ENCODE measurements at places on chromosomes 5 and 9. TPM values are rescaled to one million over a fixed set of nuclear protein-coding genes. Genes with fewer than 3 reads are reported as not detected.

DNA sequence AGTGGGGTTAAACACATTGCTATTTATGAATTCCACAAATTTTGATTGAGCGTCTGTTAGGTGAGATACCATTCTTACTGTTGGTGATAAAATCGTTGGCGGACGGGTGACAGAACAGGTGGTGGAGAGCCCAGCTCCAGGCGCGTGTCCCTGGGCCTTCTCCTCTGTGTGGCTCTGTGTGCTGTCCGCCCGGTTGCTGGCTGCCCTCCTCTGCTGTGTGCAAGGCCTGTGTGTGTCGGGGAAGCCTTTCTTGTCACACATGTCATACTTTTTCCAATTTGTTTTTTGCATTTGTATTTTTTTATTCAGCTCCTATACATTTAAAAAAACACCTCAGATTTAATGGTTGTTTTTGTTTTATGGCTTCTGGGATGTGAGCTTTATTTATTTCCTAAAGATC, 33.9 kb downstream of the TENT4A start:
- H3K4me1 ChIP-seq = no peaks in the 10 kb centered on the region
- peaks cover 88% of the 10 kb centered on the region for H3K36me3 ChIP-seq
- H3K27me3 ChIP-seq = no peaks in the 10 kb centered on the region

DNA sequence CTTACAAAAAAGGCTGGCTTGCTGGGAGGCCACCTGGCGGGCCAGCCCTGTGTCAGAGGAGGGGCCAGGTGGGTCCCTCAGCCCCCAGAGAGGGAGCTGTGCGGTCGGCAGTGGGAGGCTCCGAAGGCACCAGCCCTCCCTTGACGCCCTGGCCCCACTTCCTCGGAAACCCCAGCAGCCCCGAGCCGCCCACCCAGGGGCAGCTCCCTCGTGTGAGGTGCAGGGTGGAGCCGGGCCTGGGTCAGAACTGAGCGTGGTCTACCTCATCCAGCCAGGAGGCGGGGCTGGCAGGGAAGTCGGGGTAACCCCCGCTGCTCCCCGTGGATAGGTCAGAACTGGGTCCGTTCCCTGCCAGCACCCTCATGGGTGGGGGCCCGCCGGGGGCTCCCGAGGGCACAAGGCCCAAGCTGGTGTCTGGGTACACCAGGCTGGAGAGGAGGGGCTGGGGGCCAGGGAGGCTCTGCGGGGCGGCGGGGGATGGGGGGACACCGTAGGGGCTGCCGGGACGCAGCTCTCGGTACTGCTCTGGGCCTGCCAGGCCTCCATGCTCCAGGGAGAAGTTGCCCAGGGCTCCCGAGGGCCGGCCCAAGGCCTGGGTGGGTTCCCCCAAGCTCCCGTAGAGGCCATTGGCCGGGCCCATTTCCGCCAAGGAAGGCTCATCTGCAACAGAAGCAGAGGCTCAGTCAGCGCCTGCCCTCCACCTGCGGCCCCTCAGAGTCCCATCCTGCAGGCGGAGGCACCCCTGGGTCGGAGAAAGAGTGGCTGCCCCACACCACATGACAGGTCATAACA, 7.6 kb downstream of the LHX3 start:
- H3K4me1 ChIP-seq = no peaks in the 10 kb centered on the region
- no peaks in the 10 kb centered on the region for H3K36me3 ChIP-seq
- no peak for DNase-seq
- H3K27ac ChIP-seq = no peak overlapping the region
- H3K4me3 ChIP-seq = no peak overlapping the region

GRCh38 chr9:135239769-135240141, 152.3 kb downstream of the OLFM1 start:
- H3K4me1 ChIP-seq = no peaks in the 10 kb centered on the region
- no peak for DNase-seq
- H3K4me3 ChIP-seq = no peak overlapping the region
- H3K27ac ChIP-seq = no peak overlapping the region
- H3K27me3 ChIP-seq = peaks cover 8% of the 10 kb centered on the region

DNA sequence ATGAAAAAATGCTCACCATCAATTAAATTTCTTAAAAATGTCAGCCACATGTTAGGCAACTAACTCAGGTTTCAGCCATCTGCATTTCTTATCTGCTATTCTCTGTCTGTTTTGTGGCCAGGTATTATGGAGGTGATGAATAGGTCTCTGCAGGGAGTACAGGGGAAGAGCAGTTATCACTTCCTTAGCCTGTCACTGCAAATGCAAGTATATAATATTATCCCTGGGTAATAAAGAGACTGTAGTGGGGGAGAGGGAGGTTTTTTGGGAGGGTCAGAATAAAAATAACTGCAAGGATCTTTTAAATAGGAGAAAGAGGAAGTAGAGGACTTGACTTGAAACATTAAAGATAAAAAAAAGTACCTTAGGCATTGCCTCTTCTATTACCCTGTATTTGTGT, 49.6 kb upstream of the PTGER4 start:
- H3K27me3 ChIP-seq = no peaks in the 10 kb centered on the region
- H3K36me3 ChIP-seq = no peaks in the 10 kb centered on the region
- no peak overlapping the region for H3K27ac ChIP-seq
- H3K4me1 ChIP-seq = no peaks in the 10 kb centered on the region

DNA sequence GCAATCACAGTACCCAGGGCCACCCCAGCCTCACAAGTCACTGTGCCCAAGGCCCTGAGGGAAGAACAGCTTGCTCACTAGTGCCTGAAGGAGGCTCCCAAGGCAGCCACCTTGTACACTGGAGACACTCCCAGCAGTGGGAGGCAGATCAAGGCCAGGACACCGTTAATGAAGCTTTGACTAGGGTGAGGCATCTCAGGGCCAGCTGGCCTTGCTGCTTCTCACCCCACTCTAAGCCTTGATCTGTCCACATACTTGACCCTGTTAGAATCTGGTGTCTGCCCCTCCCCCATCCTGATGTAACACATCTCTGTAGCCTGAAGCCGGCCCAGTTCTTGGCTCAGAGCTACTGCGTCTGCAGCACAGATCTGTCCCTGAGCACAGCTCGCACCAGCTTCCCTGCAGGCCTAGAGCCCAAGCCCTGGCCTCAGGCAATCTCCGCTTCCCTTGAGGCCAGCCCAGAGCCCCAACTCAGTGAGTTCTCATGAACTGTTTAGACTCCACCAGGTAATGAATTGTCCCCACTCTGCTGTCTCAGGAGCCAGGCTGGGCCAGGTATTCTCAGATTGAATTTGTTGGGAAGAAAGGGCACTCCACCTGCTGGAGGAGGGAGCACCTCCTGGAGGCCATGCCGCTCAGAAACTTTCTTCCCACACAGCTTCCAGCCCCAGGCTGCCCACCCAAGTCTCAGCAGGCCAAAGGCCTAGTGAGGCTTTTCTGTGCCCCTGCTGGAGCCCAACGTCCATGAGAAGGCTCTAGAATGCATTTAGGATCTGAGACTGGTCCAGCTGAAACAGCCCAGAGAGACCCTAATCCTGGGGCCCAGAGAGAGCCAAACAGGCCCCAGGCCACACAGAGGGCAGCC, 13.4 kb upstream of the JADE2 start:
- peak; percentile 77 for DNase-seq
- H3K27me3 ChIP-seq = no peaks in the 10 kb centered on the region
- H3K36me3 ChIP-seq = no peaks in the 10 kb centered on the region
- peaks cover 16% of the 10 kb centered on the region for H3K4me1 ChIP-seq
- peak overlapping the region; percentile 74 for H3K27ac ChIP-seq

DNA sequence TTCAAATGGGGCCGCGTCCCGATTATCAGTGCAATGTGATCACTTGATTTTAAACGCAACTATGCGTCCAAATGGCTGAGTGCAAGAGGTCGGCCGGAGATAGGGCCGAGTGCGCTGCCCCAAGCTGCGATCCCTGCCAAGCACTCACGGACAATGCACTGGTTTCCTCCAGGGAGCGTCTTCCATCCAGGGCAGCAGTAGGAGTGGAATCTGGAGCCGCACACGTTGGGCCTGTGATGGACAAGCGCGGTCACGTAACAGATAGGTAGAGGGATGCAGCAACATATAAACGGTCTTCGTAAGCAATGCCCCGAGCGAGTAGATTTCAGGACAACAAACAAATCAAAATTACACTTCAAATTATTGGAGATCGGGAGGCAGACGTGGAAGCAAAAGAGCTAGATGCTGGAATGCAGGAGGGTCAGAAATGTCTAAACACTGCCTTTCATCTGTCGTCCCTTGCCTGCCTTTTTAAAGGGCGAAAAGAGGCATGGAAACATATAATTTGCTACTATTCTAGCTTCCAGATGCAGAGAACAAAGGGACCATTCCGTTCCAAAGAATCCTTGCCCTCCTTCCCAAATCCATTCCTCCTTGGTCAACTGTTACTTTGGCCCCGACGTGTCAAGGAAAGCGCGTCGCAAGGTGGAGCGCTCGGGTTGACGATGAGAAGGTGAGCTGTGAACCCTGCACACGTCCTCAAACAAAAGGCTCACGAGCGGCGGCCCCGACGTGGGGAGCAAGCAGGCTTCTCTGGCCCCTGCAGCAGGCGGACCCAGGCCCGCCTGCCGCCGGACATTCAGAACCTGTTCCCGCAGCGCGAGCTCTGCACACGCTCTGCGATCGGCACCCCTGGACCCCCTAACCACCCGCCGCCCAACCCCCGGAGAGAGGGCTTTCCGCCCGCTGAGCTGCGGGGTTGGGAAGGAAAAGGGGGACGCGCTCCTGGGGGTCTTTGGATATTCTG, 1.5 kb downstream of the FBN2 start:
- H3K27me3 ChIP-seq = peaks cover 44% of the 10 kb centered on the region
- H3K4me3 ChIP-seq = peak overlapping the region; percentile 43
- H3K4me1 ChIP-seq = peaks cover 19% of the 10 kb centered on the region
- H3K36me3 ChIP-seq = no peaks in the 10 kb centered on the region

DNA sequence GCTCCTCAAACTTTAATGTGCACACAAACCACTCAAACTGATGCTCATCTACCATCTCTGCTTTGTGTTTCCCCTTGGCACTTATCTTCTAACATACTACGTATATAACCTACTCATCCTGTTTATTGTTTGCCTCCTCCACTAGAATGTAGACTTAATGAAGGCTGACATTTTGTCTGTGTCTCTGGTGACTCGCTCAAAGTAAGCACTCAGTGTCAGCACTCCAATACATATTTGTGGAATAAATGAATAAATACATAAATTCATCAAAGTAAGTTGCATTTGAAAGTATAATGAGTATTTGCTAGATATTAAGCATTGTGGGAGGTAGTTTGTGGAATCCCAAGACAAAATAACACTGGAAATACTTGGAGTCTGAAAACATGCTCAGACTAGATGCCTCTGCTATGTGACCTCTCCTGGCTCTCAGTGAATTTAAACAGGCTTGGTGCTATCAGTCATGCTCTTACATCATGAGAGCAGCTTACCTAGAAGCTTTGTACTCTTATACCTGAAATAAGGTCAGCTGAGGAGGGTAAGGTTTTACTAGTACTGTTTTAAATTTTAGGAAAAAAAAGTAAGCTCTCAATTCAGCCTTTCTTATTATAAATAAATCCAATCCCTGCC, 37.0 kb upstream of the RANBP6 start:
- H3K27ac ChIP-seq = no peak overlapping the region
- H3K36me3 ChIP-seq = no peaks in the 10 kb centered on the region
- H3K27me3 ChIP-seq = no peaks in the 10 kb centered on the region
- no peaks in the 10 kb centered on the region for H3K4me1 ChIP-seq

GRCh38 chr5:107099506-107099905, 571.2 kb downstream of the EFNA5 start:
- H3K27ac ChIP-seq = no peak overlapping the region
- H3K36me3 ChIP-seq = no peaks in the 10 kb centered on the region
- H3K27me3 ChIP-seq = no peaks in the 10 kb centered on the region
- H3K4me1 ChIP-seq = no peaks in the 10 kb centered on the region

GRCh38 chr5:175698401-175699115, 40.7 kb downstream of the HRH2 start:
- no peaks in the 10 kb centered on the region for H3K36me3 ChIP-seq
- H3K27ac ChIP-seq = no peak overlapping the region
- H3K4me1 ChIP-seq = no peaks in the 10 kb centered on the region
- H3K27me3 ChIP-seq = no peaks in the 10 kb centered on the region
- DNase-seq = peak; percentile 29
- no peak overlapping the region for H3K4me3 ChIP-seq

- no peaks in the 10 kb centered on the region for H3K27me3 ChIP-seq
- DNase-seq = peak; percentile 43
- no peaks in the 10 kb centered on the region for H3K4me1 ChIP-seq
- no peak overlapping the region for H3K27ac ChIP-seq
- H3K4me3 ChIP-seq = no peak overlapping the region
- no peaks in the 10 kb centered on the region for H3K36me3 ChIP-seq
Observed at GRCh38 chr5:178349625-178350353, 117.2 kb upstream of the PHYKPL start.

DNA sequence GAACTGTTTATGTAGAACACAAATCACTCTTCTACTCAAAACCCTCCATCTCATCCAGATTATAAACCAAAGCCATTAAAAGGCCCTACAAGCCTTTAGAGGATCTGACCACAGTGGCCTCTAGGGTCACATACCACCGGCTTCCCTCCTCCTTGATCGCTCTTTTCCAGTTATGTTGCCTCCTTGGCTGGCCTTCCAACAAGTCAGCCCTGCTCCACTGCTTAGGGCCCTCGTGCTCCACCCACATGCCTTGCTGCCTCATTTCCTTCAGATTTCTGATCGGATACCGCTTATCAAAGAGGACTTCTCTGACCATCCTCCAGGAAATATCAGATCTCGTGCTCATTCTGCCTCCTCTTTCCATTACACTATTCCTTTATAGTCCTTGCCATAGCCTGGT, 139.4 kb upstream of the RAI14 start:
- no peak for DNase-seq
- H3K36me3 ChIP-seq = no peaks in the 10 kb centered on the region
- H3K27me3 ChIP-seq = no peaks in the 10 kb centered on the region

- no peak overlapping the region for H3K27ac ChIP-seq
- DNase-seq = no peak
Observed at GRCh38 chr5:28862137-28862859, 1823.9 kb upstream of the CDH9 start.

DNA sequence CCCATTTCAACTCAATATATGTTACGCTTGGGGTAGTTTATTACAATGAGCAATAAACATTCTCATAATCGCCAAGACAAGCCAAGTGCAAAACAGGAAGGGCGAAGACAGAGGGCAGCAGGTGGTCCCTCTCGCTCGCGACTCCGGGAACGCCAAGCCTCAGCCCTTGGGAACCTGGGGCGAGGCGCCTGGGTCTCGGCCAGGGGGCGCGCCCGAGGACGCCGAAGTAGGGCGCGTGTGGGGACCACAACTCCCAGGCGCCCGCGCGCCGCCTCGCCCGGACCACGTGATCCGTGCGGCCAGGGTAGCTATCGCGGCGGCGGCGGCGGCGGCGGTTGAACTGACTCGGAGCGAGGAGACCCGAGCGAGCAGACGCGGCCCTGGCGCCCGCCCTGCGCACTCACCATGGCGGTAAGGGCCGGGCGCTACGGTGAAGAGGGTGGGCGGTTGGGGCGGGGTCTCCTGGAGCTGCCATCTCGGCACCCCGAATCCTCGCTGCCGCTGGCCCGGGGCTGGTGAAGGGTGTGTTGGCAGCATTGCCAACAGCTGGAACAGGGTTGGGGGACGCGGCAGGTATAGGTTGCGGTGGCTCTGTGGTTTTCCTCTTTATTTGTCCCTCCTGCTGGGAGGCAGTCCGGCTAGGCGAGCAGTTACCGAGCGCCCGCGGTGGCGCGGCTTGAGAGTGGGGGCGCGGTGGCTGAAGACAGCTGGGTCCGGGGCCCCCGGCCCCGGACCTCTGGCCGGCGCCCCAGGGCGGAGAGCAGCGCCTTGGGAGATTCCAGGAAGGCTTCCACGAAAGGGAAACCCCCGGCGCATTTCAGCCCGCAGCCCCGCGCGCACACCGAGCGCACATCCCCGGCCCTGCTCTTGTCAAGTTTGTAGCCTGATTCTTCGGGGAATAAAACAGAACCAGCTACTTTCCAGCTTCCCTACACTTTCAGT, at the start of gene SLC31A2:
SLC31A2 (plus strand) TSS at position 338 of the 942 bp plus-strand sequence; CDS start at position 406, 68 bp downstream.
- peaks cover 21% of the 10 kb centered on the region for H3K4me1 ChIP-seq
- no peaks in the 10 kb centered on the region for H3K36me3 ChIP-seq
- DNase-seq = peak; percentile 96
- H3K27ac ChIP-seq = peak within 1 kb of the TSS; percentile 93

KIF20A gene
- 0.69 TPM for total RNA-seq

SPAG8 gene
- total RNA-seq = 2.8 TPM

OTP gene
- not detected for total RNA-seq

THBS4 gene
- total RNA-seq = 1.2 TPM
